ENCODE measurements at places on chromosomes 12 and 14.

DNA sequence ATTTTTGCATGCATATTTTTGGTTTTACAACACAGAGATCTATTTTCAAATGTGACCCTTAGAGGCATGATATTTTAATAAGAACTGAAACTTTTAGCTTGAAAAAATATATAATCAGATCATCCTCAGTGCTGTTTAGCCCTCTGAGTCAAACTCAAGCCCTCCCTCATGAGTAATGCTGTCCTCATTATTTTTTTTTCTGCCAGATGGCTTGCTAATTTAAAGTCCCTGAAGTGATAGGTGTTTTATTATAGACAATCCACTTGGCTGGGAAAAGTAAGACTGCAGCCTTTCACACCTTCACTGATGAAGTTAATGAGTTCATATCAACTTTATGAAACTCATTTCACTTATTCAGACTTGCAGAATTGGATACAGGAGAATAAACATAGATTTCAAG is 227.7 kb downstream of the SLC16A7 start:
- no peak for DNase-seq

- DNase-seq = no peak
These were observed 8.0 kb downstream of the PHB2 start for GRCh38 chr12:6962285-6963015.

DNA sequence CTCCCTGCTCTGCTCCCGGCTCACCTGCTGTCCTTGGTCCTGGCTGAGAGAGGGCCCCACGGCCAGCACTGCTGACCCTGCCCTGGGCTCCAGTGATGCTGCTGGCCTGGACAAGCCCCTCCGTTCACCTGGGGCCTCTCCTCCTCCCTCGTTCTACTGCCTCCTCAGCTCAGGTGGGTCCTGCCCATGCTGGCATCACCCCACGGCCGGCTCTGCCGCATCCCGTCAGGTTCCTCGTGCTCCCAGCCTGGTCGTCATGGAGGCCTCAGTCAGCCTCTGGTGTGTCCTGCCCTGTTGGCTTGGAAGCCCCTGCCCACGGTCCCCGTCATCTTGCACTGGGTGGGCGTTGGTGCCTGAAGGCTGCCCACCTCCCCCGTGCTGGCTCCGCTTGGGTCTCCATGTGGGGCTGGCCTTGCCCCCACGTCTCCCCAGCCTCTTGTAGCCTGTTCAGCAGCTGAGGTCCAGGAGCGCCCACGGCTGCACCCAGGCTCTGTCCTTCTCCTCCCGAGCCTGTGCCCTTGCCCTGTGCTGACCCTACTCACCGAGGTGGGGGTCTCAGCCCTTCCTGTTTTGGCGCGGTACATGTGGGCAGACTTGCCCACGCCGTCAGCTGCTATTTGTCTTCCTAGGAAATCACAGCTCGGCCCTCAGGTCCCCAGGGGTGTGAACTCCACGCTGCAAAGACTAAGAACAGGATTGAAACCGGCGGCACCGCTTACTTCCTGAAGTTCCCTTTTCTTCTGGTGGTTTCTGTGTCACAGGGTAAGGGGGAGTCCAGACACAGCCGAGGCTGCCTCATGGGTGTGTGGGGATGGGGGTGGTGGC is 121.6 kb downstream of the TMEM121 start:
- no peak for DNase-seq

- no peak for DNase-seq
These were observed 26.3 kb downstream of the ATP2A2 start for GRCh38 chr12:110307372-110307771.

DNA sequence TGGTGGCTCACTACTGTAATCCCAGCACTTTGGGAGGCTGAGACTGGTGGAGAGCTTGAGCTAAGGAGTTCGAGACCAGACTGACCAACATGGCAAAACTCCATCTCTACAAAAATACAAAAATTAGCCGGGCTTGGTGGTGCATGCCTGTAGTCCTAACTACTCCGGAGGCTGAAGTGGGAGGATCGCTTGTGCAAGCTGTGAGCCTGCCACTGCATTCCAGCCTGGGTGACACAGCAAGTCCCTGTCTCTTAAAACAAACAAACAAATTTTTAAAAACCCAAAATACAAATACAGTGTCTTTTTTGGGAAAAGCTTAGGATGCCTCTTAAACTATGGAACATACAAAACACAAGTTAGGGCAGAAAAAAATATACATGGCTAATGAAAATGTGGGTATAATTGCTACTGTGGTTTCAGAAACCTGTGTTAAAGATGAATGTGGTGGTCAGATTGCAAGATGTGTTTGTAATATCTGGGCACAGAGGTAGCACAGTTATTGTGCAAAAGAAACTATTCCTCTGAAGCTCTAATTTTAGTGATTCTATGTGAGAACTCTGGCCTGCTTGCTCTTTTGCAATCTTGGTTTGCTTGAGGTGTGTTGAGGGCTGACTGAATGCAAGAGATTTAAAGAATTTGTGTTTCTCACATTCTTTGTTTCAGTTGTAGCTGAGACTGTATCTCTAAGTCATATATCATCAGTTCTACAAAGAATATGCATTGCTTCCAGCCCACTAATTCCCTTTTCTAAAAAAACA is 3.9 kb upstream of the HSPA2 start:
- no peak for DNase-seq

DNA sequence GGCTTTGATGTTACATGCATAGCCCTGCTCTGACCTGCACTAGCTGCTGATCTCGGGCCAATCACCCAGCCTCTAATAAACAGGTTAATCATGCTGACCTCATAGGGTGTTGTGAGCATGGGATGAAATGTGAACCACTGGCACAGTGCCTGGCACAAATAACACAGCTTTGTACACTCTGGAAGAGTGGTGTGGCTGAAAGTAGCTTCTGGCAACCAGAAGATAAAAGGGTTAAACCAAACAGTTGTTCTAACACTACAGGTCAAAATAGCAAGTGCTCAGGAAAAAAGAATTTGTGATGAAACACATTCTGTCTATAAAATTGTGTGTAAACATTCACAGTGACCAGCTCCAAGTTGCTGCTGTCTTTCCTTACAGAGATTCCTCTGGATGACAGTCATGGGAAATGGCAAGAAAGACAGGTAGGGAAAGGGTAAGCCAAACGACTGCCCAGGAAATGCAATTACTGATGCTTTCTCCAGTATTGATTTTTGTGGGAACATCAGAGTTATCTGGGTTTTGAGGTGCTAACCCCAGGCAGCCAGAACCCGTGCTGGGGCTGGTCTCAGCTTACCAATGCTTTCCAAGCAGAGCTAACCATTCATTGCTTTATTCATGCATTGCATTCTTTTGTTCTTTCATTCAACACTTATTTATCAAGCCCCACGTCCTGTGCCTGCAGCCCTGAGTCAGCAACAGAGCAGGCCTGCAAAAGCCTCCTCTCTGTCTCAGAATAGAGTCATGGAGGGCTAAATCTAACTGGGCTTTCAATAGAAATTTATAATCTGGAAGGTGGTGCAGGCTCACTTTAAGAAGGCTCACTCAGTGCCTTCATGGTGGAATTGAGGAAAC is 38.1 kb upstream of the CAPRIN2 start:
- no peak for DNase-seq

DNA sequence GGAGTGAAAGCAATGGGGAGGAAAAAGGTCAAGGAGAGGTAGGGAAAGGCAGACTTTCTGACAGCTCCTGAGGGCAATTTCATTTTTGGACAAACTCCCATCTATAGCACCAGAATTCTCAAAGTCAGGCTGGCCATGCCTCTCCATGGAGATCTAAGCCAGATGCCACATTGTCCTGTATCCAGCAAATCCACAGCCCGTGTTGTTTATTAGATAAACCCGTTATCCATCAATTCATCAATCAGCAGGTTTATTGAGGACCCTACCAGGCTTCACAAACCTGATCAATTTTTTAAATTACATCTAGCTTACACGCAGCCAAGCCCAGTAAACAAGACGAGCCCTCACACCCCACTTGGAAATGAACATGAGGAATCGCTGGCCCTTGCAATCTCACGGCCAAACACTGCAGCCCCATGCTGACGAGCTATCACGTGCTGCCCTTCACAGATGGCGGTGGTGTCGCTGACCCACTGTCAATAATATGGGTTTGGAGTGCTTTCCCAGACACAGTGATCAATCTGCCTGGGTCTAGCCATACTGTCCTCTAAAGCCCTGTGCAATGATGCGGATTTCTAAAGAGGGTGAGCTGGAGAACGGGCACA is 332.9 kb downstream of the DPF3 start:
- DNase-seq = no peak

GRCh38 chr14:91302391-91302790 is 57.9 kb upstream of the GPR68 start:
- peak; percentile 29 for DNase-seq

DNA sequence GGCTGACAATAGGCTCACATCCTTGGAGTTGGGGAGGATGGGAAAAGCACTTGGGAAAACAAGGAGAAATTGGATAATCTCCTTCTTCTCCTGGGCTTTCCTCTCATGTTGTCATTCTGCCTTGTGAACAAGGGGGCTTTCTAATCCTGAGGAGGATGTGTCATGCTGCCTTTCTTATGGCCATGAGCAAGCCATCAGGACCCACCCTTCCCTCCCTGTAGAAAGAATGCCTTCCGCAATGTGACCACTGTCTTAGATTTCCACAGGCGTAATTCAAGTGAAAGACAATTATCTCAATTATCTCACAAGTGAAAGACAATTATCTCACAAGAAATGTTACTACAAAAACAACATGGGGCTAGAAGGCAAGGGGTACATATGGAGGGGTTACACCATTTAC is 3.0 kb upstream of the OR6S1 start:
- DNase-seq = no peak

DNA sequence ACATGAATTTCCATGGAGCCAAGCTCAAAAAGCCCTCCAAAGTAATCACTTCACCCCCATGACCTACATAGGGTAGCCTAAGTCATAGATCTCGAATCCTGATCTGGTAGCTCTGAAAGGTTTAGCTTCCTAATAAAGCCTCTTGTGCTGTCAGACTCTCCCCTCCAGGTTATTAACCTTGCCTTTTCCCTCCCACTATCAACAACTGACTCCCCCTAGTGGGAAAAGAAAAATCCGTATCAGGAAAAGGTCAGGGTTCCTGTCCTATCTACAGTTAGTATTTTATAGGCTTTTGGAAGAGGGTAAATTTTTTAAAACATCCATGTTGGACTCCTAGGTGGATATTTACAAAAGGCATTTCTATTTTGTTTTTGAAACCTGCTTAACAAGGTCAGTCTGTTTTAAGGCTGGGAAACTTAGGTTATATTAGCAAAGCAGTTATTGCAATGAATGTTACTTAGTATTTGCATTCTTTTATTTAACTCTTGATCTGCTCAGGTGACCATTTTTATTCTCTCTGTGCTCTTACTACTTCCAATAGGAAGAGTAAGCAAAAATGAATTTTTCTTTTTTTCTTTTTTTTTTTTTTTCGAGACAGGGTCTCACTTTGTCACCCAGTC is 8.0 kb downstream of the YY1 start:
- no peak for DNase-seq

DNA sequence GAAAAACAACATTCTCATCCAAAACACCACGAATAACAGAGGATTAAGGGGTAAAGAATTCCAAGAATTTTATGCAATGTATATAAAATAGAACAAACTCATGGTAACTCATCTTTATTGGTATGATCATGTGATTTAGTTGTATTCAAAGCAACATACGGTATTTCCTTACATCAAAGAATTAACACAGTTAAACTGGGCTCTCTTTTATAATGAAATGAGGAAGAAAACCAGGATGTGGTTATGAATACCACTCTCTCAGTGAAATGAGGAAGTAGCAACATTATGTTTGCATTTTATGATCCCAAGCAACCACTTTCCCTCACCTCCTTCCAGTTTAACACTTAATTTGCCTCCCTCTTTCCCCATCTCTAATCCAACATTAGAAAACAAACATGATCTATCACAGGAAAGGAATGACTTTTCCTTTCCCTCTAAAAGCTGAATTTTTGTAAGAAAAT is 22.9 kb downstream of the SPTLC2 start:
- DNase-seq = no peak

GRCh38 chr12:130988261-130988660 is 34.6 kb downstream of the ADGRD1 start:
- no peak for DNase-seq

- no peak for DNase-seq
These were observed 38.3 kb downstream of the A2M start for GRCh38 chr12:9077152-9078031.

DNA sequence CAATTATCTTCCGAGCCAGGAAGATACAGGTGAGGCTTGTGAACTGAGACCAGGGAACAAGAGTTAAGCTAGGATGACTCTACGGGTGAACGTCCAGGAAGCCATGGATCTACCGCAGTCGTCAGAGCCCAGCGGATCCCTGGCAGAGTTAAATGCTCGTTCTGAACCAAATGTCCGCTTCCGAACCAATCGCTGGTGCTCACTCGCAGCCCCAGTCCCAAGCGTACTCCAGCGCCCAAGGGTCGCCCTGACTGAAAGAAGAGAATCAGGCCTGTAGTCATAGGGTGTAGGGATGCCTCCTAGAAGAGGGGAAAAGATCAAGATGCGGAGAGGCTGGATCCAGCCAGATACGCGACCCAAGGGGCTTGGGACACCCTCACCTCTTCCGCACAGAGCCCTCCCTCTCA is 283 bp downstream of the VIPAS39 start:
- DNase-seq = peak; percentile 32

DNA sequence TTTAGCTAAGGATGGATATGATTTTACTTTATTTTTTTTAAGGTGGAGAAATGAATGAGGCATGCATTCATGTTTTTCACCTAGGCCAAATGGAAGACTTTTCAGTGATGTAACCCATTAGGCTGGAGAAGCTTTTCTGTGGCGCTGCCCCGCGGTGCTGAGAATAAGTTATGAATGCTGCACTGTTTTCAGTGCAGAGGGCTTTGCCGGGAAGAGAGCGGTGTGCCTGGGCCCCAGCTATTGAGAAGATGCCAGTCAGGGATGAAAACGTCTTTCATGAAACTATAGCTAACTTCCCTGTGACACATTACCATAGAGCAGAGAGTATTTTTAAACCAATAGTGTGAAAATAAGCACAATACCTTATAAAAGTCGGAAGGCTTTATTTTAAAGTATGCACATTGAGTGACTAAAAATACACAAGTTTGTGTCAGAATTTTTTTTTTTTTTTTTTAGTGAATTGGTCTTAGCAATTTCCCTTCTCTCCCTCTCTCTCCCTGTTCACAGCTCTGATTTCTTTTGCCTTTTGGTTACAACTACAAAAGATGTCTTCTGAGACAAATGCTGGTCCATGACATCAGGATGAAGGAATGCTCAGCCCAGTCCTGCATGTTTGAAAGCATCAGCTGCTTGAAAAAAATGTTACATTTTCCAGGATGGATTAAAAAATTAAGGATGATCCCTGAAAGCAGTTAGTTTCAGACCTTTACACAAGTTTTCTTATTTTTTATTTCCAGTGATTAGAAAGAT is 48.3 kb downstream of the NPAS3 start:
- DNase-seq = no peak

DNA sequence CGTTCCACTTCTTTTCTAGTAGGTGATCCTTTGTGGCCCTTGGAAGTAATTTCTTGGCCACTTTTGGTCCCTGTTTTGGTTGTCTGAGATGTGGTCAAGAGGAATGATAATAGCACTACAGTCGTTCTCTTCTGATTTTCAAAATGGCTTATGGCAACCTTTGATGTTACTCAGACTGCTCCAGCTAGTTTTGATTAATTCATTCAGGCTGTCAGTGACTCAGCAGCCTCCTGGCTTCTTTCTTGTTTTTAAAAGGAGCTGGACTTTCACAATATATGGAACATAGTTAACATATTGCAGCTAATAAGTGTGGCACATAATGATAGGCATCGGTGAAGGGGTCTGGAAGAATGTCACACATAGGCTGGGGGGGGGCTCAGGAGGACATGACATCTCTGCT is 47.3 kb downstream of the WDR20 start:
- no peak for DNase-seq

- no peak for DNase-seq
These were observed 24.1 kb downstream of the FLVCR2 start for GRCh38 chr14:75602503-75602902.

Data from stimulated activated naive CD4-positive, alpha-beta T cell treated with Interleukin-2 at 50 U/mL for 16 hours (primary cell).